Mesothelial cell of epicardium (in vitro differentiated cells): ENCODE measurements at places on chromosomes 3 and 15.

DNA sequence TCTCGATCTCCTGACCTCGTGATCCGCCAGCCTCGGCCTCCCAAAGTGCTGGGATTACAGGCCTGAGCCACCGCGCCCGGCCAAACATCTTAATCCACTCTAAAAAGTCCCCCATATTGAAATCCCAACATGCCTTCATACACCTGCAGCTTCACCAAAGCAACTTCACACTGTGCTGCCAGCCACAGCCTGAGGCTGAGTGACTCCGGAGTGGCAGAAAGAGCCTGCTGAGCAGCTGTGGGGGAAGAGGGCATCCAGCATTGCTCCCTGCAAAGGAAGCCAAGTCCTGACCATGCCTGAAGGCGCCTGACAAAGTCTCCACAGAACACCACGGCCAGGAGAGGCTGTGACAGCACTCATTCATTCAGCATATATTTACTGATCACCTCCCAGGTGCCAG, 21.6 kb upstream of the VGLL4 start:
- no peak for DNase-seq

GRCh38 chr15:78209646-78210348, 24.6 kb downstream of the ACSBG1 start:
- peak; percentile 36 for DNase-seq

- no peak for DNase-seq
Measured at GRCh38 chr3:124078953-124079911, 87.3 kb upstream of the ROPN1 start.

DNA sequence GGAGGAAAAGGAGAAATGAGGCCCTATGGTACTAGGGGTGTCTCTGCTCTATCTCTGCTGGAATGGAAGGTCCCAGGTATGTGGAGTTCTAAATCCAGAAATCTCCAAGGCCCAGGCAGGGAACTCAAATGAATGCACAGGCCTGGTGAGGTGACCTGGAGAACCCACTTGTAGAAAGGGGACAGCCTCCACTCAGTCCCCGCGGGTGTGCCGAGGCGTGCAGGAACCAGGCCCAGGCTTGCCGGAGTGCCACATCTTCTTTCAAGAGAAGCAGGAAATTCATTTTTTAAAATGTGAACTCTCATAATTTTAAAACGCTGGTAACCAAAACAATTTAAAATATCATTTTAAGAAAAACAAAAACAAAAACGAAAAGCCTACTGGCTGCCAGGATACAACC, 32.2 kb upstream of the ADCY5 start:
- no peak for DNase-seq

DNA sequence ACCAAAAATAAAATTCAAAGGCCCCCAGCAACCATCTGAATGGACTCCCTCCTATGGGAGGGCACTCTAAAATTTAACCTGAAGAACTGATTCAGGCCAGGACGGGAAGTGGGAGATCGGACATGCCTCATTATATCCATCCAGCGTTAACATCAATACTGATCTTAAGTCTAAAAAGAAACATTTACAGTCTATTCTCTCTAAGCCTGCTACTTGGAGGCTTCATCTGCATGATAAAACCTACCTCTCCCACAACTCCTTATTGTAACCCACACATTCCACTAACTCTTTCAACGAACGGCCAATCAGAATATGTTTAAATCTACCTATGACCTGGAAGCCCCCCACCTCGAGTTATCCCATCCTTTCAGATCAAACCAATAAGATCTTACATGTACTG, 68.4 kb downstream of the HERC1 start:
- no peak for DNase-seq

DNA sequence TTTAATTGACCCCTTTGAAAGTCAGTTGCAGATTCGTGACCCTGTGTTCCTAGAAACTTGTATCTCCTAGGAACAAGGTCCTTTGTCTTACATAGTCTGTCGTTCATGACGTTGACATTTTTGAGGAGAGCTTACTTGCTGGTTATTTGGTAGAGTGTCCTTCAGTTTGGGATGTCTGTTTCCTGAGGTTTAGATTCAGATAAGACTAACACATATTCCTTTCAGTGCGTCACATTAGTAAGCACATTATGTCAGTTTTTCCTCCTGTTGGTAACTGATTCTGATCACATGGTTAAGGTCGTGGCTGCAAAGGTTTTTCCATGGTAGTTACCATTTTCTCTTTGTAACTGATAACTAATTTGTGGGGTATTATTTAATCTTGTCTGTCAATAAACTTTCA, 80.8 kb downstream of the PCCB start:
- no peak for DNase-seq

GRCh38 chr15:23073890-23074646, 34.7 kb upstream of the TUBGCP5 start:
- no peak for DNase-seq

GRCh38 chr3:13506239-13506638, 26.1 kb downstream of the HDAC11 start:
- DNase-seq: no peak

GRCh38 chr15:39736412-39737195, 46.0 kb downstream of the FSIP1 start:
- no peak for DNase-seq

GRCh38 chr3:139611528-139611927, 66.2 kb downstream of the NMNAT3 start:
- no peak for DNase-seq

GRCh38 chr3:56468184-56469106, at the start of gene ERC2:
ERC2 (minus strand) TSS chr3:56468467.
- DNase-seq: peak; percentile 80

GRCh38 chr3:195899701-195900435, 8.5 kb downstream of the TNK2 start:
- no peak for DNase-seq

DNA sequence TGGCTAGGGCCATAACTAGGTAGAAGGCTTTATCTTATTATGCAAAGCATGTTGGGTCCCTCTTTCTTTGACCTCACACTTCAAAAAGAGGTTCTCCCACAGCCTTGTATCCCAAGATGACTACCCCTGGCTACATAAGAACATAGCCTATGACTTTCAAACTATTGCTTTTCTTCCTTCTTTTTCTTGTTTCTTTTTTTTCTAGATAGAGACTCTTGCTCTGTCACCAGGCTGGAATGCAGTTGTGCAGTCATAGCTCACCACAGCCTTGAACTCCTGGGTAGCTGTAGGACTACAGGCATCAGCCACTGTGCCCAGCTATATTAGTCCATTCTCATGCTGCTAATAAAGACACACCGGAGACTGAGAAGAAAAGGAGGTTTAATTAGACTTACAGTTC, 47.2 kb downstream of the DIPK2A start:
- no peak for DNase-seq

DNA sequence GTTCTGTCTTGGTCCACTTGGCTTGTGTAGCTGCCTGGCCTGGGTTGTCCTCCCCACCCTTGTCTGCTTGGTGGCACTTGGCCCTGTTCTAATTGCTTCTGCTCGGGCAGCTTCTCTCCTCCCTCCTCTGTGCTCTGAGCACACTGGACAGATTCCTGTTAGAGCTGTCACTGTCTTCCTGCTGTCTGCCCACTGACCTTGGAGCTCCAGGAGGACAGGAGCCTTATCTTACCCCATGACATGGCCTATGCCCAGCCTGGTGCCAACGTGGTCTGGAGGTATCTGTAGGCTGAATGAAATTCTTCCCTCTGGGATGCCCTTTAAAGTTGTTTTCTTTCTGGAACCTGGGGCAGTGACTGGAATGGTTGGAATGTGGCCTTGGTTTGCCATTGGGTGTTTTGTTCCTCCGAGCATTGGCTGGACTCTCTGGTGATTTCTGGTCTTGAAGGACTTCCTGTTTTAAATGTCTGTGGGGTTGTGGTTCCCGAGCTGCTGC, 94.1 kb downstream of the FAM43A start:
- DNase-seq: no peak

DNA sequence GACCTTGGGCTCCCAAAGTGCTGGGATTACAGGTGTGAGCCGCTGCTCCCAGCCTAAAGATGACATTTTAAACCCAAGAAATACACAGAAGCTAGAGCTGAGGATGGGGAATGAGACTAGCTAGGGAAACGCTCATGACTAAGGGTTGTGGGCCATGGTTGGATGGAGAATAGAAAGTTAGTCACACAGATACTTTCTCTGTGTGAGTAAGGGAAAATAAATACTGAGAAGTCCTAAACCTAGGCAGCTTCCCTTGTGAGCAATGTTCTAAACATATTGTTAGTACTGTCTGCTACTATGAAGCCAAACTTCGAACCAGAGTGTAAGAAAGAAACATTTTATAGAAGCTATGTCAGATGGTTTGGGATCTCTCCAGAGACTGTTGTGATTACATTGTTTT, 304.8 kb upstream of the STAC start:
- no peak for DNase-seq

- DNase-seq: no peak
Measured at GRCh38 chr3:114115143-114115542, 58.6 kb downstream of the QTRT2 start.

- no peak for DNase-seq
Measured at GRCh38 chr3:124453189-124453588, 277.1 kb upstream of the UMPS start.

- no peak for DNase-seq
Measured at GRCh38 chr15:77870195-77871065, 207.1 kb downstream of the TBC1D2B start.

- DNase-seq: peak; percentile 82
Measured at GRCh38 chr3:11060500-11061251, 68.1 kb downstream of the SLC6A1 start.

GRCh38 chr15:91751611-91752010, 101.9 kb upstream of the SLCO3A1 start:
- DNase-seq: no peak

DNA sequence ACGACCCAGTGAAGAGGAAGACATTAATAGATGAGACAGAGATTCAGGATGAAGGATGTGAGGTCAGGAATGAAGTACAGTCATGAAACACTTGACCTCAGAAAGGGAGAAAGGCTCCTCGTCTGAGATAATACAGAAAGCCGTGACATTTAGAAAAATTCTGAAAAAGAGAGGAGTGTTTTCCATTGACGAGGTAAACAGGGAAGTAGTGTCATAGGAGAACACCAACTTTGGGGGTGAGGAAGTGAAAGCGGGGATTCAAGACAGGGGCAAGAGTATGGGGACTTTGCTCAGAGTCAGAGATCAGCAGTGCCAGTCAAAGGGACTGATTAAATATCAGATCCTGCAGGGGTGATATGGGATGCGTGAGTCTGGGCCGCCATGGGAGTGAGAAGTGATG, 160.9 kb downstream of the PLCL2 start:
- DNase-seq: no peak

GRCh38 chr3:65411367-65411766, 627.4 kb downstream of the MAGI1 start:
- DNase-seq: no peak

- peak; percentile 8 for DNase-seq
Measured at GRCh38 chr3:134372396-134373270, 1.6 kb downstream of the AMOTL2 start.

- DNase-seq: no peak
Measured at GRCh38 chr3:161991901-161992540, 495.4 kb downstream of the OTOL1 start.

GRCh38 chr3:65545429-65545828, 493.3 kb downstream of the MAGI1 start:
- no peak for DNase-seq

DNA sequence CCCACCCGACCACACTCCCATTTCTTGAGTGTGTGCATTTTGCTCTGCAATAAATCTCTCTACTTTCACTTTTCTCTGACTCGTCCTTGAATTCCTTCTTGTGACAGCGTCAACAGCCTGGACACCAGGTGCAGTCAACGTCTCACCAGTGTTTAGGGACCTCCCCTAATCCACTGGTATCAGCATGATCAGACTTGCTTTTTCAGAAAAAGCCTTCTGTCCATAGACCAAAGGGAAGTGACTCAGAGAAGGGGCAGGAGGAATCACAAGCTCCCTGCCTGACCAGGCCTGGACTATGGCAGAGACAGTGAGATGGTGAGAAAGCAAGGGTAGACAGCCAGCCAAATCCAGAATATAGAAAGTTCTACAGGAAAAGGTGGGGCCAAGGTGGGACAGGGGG, 15.5 kb downstream of the CCR5 start:
- no peak for DNase-seq

GRCh38 chr3:57015350-57015729, 45.1 kb upstream of the SPATA12 start:
- DNase-seq: no peak

GRCh38 chr3:39705351-39705900, 104.0 kb upstream of the MYRIP start:
- no peak for DNase-seq

- DNase-seq: no peak
Measured at GRCh38 chr3:144660186-144660585, 688.6 kb downstream of the DIPK2A start.

GRCh38 chr3:151268267-151269235, 9.8 kb downstream of the P2RY14 start:
- DNase-seq: no peak

- no peak for DNase-seq
Measured at GRCh38 chr15:99955532-99955931, 222.3 kb upstream of the LYSMD4 start.

DNA sequence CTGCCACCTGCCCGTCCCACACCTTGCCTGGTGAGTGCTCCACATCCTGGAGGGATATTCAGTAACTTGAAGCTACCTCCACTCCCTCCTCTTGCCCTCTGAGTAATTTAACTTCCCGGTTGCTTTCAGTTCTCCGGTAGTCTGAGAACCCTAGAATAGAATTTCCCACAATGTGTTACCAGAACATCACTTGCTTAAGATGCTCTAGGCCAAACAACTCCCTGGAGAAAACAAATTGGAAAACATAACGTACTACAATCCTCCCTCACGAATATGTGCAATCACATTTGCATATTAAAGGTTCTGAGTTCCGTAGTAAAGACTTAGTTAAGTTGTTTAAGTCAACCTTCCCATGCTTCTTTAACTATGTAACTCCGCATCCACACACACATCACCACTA, 44.8 kb downstream of the SLCO2A1 start:
- no peak for DNase-seq

GRCh38 chr15:88646088-88646405, 7.2 kb downstream of the ISG20 start:
- DNase-seq: no peak

DNA sequence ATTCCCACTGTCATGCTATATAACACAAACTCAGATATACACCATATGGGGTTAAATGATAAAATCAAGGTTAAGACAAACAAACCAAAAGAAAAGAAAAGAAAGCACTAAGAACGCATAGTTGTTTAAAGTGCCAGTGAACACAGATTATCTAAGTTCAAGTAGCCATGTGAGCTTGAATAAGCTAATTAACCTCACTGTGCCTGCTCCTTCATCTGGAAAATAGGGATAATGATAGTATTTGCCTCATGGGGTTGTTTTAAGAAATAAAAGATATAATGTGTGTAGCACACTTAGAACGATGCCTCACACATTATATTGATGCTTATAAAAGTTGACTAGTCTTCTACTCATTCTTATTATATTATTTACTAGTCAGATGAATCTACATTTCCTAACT, 72.6 kb upstream of the IL12A start:
- no peak for DNase-seq
